AG04449 (cell line): ENCODE measurements at places on chromosomes 5 and 9.

DNA sequence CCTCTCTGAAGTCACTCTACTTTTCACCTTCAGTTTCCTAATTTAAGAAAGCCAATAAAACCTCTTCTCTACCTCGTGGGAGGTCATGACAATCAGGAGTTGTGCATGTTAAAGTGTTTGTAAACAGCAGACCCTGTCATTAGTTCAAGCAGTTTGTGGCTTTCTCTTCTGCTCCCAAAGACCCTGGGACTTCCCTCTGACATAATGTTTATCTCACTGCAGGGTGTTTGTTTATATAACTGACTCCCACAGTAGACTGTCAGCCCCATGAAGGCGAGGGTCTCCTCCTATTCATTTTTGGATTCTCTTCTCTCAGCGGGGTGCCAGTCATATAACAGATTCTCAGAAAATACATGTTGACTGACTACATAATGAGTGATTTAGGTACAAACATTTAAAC is 360.0 kb upstream of the ZNF462 start:
- DNase-seq = no peak

GRCh38 chr5:2981652-2982051 is 230.2 kb upstream of the IRX2 start:
- no peak for DNase-seq

DNA sequence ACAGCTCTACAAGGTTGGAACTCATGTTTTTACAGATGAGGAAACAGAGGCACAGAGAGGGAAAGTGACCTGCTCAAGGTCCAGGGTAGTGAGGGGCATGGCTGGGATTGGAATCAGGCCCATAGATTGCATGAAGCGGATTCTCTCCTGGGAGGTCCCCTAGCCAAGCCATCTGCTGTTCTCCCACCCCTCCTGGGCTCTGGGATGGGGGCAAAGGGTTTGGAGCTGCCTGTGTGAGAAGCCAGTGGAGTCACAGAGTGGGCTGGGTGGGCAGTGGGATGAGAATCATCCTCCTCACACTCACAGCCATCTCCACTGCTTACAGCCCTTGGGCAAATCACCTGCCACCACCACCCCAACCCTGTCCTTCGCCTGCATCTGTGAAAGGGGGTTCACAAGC is 38.6 kb upstream of the PSD2 start:
- no peak for DNase-seq

DNA sequence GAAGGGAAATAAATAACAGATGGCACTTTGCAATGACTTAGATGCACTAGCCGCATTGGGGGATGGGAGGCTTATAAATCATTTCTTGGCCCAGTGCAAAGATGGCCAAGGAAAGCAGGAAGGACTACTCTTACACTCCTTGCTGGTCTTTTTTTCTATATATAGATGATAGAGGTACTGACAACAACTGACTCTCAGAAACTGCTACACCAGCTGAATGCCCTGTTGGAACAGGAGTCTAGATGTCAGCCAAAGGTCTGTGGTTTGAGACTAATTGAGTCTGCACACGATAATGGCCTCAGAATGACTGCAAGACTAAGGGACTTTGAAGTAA is 1.7 kb downstream of the CCNG1 start:
- no peak for DNase-seq

DNA sequence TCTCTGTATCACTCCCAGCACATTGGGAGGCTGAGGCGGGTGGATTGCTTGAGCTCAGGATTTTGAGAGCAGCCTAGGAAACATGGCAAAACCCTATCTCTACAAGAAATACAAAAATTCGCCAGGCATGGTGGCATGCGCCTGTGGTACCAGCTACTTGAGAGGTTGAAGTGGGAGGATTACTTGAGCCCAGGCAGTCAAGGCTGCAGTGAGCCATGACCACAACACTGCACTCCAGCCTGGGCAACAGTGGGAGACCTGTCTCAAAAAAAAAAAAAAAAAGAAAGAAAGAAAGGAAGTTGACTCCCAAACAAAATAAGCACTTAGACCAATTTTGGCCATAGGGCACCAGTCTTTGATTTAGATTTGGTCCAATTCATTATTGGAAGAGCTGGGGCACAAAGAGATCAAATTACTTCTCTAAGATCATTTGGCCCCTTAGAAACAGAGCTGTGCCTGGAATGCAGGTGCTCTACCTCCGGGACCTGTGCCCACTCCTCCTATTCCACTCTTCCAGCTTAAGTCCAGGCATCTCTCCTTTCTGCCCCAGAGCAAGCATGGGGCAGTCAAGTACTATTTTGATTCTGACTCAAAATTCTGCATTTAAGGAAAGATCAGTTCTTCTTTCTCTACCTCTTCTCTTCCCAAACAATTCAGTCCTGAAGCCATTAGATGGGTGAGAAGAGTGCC is 59.0 kb downstream of the ALDH7A1 start:
- no peak for DNase-seq

- no peak for DNase-seq
These were observed 511 bp upstream of the SPDL1 start for GRCh38 chr5:169583101-169583423.

DNA sequence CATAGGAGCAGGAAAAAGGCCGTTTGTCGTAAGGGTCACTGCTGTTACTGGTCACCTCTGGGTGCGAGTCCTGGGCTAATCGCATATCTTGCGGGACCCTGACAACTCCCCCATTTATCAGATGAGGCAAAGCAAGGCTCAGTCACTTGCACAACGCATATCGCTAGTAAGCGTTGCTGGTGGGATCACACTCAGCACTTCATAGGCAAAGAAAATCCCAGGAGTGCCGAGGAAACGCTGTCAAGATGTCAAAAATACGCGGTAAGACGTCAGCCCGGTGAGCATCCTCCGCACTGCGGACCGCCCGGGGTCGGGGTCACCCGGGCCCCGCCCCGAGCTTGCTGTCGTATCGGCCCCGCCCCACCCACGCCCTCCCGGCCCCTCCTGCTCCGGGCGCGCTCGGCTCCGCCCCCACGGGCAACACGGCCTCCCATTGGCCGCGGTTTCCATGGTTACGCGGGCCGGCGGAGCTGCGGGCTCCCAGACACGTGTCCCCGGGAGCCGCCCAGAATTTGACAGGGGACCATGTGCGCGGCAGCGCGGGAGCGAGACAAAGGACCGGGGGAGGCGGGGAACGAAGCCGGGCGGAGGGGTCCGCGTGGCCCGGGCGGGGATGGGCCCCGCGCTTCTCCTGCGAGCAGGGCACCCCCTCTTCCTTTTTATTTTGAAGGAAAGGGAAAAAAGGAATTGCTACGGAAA is 80.2 kb upstream of the IER5L start:
- DNase-seq = no peak

DNA sequence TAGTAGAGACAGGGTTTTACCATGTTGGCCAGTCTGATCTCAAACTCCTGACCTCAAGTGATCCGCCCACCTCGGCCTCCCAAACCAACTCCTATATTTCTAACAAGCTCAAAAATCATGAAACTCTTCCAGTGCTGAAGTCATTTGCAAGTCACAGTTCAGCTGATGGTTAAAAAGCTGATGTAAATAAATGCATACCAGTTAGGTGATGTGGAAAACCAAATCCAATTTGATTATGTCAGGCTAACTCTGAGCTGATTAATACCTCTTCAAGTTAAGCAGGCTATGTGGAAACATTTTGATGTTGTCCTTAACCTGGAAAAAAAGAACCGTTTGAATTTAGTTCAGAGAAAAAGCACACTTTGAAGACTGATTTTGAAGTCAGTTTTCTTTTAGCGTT is 51.0 kb downstream of the TMEM252 start:
- DNase-seq = no peak

GRCh38 chr5:172753101-172753500 is 17.9 kb downstream of the DUSP1 start:
- no peak for DNase-seq

- no peak for DNase-seq
These were observed 38.9 kb upstream of the DAB2IP start for GRCh38 chr9:121612511-121612998.

- DNase-seq = no peak
These were observed 200.0 kb upstream of the ATP10B start for GRCh38 chr5:161051920-161052500.

DNA sequence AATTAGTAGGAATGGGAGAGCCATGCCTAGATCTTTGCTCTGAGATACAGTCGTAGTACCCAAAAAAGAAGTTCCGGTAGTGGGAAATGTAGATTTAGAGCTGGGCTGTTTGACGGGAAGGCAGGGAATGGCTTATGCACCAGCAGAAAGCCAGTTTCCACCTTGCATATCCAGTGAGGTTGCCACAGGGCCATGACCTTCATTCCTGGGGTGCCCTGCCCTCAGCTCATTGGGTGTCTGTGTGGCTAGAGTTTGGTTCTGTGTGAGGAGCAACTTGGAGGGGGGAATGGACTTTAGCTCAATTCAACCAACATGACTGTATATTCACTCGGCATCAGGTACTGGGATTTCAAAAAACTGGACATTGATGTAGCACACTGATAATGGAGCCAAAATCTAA is 300.1 kb downstream of the MLLT3 start:
- DNase-seq = no peak

DNA sequence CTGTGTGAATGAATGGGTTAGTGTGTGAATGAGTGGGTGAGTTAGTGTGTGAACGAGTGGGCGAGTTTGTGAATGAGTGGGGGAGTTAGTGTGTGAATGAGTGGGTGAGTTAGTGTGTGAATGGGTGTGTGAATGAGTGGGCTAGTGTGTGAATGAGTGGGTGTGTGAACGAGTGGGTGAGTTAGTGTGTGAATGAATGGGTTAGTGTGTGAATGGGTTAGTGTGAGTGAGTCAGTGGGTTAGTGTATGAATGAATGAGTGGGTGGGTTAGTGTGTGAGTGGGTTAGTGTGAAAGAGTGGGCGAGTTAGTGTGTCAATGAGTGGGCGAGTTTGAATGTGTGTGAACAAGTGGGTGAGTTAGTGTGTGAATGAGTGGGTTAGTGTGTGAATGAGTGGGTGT is 35.5 kb downstream of the NKD2 start:
- no peak for DNase-seq

DNA sequence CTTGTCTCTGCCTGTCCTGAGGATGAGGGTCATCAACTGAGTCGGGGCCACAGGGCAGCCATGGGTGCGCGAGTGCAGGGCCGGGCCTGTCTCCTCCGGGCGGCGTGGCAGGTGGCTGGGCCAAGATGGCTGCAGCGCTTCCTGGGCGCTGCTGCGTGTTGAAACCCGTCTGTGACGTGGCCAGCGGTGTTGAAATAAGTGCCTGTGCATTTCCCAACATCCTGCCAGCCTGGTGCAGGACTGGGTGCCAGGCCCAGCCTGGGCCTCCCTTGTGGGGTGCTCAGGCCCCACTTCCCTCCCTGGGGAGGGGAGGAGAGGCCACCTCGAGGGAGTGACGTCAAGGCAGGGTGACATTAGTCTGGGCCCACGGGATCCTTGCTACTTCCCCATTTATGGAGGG is 45.5 kb downstream of the RXRA start:
- DNase-seq = no peak

DNA sequence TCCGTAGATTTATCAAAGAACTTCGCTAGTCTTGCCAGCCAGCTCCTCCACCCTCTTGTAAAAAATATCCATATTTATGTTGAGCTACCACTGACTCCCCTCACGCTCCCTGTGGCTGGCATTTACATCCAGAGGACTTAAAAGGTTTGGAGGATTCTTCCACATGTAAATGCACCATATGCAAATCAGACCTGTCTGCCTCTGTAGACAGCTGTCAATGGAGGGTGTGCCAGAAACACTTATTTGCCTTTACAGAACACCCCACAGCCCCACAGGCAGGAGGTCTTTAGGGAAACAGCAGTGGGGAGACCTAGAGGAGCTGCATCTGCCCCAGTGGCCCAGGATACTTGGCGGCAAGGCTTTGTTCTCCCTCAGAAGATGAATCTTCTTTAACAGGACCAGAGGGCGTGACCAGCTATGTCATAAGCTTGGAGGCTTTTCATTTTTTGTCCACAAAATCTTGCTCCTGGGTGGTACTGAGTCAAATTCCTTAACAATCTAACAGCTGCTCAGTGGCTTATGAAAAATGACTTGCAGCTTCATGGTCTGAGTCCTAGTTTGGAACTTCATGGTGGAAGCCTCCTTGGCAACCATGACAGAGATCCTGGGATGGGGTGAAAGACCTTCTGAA is 535.8 kb downstream of the EBF1 start:
- no peak for DNase-seq

DNA sequence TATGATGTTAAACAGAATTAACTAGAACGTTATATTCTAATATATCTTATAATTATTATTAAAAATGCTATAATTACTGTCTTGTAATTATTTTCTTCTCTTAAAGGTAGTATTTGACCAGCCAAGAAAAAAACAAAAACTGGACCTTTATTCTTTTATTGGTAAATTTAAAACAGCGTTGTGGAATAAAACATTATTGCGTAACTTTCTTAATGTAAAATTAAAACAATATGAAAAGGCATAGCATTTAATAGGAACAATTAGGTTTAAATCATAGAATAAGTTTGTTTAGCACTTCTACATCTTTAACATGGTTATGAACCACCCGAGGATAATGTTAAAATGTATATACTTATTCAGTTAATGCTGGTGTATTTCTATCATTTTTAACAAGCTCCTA is 574.5 kb upstream of the CDH18 start:
- no peak for DNase-seq

- DNase-seq = peak; percentile 26
These were observed 46.1 kb upstream of the RIC1 start for GRCh38 chr9:5582835-5583195.
